HT-29 (cell line): ENCODE measurements at places on chromosomes 11 and 22. TPM values are rescaled to one million over a fixed set of nuclear protein-coding genes. Genes with fewer than 3 reads are reported as not detected.

PGA5 gene
- total RNA-seq = not detected in 2 replicates

DNA sequence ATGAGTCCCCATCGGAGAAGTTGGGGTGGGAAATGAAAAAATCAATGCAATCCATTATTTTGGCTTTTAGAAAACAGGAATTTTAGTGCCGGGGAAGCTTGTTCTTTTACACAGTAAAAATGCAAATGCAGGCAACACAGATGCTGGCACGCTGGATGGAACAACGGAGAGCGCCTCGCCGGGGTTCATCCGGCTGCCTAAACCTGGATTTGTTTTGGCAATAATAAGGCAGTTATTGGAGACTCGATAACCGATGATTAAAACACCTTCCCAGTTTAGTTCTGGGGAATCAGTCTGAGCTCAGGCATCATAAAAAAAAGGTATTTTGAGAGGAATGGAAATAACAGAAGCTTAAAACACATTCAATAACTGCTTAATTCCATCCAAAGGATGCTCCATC is 2.9 kb downstream of the DSCAML1 start:
- DNase-seq = no peak

GRCh38 chr11:2797121-2797711 is 88.4 kb downstream of the CDKN1C start:
- DNase-seq = no peak

DNA sequence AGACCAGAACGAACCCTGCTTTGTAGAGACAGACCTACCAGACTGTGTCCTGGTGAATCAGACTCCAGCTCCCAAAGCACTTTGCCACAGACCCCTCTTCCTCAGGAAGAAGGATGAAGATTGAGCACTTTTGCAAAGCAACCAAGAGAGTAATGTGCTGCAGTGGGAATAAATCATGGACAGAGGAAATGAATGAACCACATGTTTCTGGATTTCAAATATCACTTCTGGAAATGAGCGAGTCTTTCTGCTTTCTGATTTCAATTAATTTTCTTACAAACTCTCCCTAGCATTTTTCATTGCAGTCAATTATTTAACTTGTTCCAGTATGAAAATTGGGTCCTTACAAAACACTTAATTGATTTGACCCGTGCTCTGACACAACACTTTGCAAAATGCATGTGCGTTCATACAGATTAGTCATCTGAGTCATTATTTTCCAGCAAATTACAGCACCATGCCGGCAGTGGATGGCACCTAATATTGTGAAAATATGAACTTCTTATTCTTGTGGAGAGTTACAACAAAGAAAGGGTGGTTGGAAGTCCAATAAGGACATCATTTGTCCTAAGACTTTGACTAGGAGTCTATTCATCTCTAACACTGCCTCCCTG is 315.9 kb upstream of the CCDC90B start:
- DNase-seq = no peak
